Activated naive CD8-positive, alpha-beta T cell treated with anti-CD3 and anti-CD28 coated beads, Interleukin-2, amount 50 U/mL, for 24 hours (primary cell): ENCODE measurements at places on chromosomes 2 and 18.

GRCh38 chr2:76829374-76830234, 692.6 kb downstream of the LRRTM4 start:
- H3K4me1 ChIP-seq = no peaks in the 10 kb centered on the region
- no peak overlapping the region for H3K4me3 ChIP-seq
- no peak overlapping the region for H3K27ac ChIP-seq
- H3K36me3 ChIP-seq = no peaks in the 10 kb centered on the region

GRCh38 chr2:18209934-18210639, 331.6 kb downstream of the KCNS3 start:
- H3K36me3 ChIP-seq = no peaks in the 10 kb centered on the region
- no peak for DNase-seq
- no peak overlapping the region for H3K27ac ChIP-seq

DNA sequence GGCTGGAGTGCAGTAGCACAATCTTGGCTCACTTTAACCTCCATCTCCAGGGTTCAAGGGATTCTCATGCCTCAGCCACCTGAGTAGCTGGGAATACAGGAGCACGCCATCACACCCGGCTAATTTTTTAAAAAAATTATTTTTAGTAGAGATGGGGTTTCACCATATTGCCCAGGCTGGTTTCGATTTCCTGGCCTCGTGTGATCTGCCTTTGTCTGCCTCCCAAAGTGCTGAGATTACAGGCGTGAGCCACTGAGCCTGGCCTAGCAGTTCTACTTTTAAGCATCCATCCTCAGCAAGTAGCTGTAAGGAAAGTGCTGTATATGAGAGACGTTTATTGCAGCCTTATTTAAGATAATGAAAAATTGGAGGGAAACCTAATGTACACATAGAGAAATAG, 79.7 kb downstream of the ZDBF2 start:
- no peak overlapping the region for H3K27ac ChIP-seq
- H3K36me3 ChIP-seq = no peaks in the 10 kb centered on the region
- H3K4me1 ChIP-seq = no peaks in the 10 kb centered on the region
- peaks cover 4% of the 10 kb centered on the region for H3K27me3 ChIP-seq

DNA sequence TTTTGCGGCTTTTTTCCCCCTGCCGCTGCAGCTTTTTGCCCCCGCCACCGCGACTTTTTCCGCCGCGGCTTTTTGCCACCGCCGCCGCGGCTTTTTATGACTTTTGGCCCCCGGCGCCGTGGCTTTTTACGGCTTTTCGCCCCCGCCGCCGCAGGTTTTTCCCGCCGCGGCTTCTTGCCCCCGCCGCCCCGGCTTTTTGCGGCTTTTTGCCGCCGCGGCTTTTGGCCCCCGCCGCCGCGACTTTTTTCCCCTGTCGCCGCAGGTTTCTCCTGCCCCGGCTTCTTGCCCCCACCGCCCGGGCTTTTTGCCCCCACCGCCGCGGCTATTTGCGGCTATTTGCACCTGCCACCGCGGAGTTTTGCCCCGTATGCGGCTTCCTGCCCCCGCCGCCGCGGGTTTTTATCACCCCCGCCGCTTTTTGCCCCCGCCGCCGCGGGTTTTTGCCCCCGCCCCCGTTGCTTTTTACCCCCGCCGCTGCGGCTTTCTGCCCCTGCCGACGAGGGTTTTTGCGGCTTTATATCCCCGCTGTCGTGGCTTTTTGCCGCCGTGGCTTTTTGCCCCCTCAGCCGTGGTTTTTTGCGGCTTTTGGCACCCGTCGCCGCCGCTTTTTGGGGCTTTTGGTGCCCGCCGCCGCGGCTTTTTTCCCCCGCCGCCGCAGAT, 2750.9 kb downstream of the RPIA start:
- peaks cover 2% of the 10 kb centered on the region for H3K4me1 ChIP-seq
- peak; percentile 8 for DNase-seq
- H3K27me3 ChIP-seq = peaks cover 29% of the 10 kb centered on the region
- H3K27ac ChIP-seq = no peak overlapping the region
